Fibroblast of the conjunctiva (primary cell): ENCODE measurements at places on chromosomes 12 and 14.

GRCh38 chr12:91663744-91664143, 481.1 kb upstream of the DCN start:
- DNase-seq, result no peak

- no peak for DNase-seq
These were observed 54.2 kb downstream of the FNTB start for GRCh38 chr14:65040666-65041433.

DNA sequence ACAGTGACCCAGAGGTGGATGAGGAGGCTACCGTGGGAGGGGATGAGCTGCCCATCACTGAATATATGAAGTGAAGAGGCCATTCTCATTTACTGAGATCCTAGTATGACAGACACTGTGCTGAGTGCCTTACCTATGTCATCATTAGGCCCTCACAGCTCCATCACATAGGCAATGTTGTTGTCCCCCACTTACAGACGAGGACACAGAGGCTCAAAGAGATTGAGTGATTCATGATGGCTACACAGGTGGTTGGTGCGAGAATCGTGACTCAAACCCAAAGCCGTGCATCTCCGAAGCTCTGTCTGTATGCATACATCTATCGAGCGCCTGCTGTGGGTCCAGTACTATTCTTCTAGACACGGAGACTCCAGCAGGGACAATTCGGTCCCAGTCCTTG, 5.9 kb upstream of the CCDC197 start:
- no peak for DNase-seq

GRCh38 chr14:50402965-50403364, 6.3 kb upstream of the CDKL1 start:
- no peak for DNase-seq

DNA sequence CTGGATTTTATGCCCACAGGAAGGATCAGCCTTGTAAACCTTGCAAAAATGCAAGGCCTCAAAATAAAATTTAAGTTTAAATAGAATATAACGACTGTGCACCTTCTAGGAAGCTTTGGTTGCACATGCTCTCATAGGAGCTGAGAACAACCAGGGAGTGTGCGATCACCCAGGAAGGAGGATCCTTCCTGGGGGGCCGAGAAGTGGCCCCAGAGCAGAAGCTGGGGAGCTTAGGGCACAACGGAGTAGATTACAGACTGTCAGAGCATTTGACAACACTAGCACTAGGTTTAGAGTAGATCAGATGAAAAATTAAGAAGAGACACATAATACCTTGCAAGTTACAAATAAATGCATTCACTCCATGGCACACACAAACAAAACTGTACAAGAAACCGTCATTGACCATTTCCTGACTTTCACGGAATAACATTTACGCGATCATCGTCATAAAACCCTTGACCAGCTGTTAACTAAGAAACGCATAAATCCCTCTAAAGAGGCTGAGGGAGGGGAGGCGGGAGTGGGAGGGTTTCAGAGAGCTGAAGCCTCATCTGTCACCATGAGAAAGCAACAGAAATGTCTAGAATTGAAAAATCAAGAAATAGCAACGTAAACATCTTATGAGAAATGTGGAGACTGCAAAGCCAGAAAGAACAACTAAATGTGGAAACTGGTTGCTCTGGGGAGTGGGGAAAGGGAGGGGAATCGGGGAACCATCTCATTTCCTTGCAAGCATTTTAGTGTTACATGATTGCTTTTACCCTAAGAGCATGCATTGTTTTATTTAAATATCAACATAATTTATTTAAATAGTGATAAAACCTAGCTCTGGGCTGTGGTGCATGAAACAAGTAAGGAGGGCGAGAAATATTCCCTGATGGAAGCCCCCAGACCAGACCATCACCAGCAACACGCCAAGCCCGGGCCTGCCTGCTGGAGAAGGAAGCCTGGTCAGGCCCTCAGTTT, 13.1 kb upstream of the CCDC85C start:
- DNase-seq, result no peak

- DNase-seq, result no peak
These were observed 128.6 kb upstream of the CRY1 start for GRCh38 chr12:107221913-107222312.

DNA sequence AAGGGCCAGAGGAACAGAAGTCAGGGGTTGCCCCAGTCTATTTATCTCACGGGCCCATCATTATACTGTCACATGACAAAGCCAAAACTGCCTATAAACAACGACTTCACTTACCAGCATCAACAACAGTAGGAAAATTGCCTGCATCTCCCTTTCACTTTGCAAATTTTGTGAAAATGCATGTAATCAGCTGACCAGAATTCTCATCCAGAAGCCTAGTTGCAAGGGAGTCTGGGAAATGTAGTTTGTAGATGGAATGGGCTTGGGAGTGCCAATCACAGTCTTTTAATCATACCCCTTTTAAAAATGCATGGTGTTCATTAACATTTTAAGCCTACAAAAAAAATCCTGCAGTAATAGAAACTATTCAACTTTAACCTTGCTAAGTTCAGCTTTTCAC, 369.3 kb upstream of the TMPO start:
- DNase-seq, result no peak

DNA sequence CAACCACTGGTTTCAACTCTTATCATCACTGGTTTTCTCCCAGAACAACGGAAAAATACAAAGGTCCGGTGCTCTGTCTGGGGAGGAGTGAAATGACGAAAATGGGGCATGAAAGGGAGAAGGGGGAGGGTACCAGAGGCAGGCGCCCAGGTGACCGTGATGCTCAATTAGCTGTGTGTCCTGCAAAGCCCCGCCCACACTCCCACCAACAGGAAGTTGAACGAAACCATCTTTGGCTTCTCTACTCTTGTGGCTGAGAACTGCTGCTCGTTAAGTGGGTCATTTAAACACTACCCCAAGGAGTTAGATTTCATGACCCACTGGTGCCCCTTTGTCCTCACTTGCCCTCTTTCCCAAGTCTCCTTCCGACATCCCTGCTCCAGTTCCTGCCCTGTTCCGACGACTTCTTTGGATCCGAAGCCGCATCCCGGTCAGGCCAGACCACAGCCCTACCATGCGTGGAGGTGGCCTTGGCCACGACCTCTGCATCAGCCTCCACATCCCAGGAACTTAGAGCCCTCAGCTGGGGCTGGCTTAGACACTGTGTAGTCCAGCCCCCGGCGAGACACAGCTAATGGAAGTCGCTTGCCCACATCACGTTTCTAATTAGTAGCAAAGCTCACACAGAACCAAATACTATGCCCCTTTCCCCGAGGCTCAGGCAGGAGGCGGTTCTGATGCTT, 11.4 kb upstream of the LRTM2 start:
- no peak for DNase-seq

GRCh38 chr12:44835641-44836379, 40.3 kb downstream of the NELL2 start:
- no peak for DNase-seq

DNA sequence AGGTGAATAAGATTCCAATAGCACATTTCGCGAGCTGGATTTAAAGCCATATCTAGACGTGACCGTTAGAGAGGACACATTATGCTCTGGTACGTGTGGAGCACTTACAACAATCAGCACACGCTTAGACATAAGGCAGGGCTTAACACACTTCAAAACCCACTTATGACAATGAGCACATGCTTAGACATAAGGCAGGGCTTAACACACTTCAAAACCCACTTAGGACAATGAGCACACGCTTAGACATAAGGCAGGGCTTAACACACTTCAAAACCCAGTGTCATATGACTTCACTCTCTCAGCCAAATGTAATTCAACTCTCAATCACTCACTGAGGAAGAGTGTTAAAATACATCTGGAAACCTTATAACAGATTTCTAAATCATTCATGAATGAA, 11.2 kb upstream of the PLD4 start:
- no peak for DNase-seq

DNA sequence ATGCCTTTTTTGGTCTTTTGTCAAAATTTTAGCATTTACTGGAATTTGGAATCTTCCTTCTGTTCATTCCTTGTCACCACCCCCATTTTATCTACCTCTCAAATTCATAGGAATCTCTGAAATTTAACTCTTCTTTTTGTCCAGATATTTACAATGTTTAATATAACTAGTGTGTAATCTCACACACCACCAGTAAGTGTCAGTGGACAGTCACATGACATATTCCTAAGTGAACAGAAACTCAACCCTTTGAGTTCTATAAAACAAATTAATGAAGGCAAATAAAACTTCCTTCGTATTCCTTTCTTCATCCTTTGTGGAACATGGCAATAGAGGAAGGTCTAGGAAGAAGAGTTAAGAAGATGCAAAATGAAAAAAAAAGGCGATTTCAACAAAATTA, 26.6 kb downstream of the ATF7 start:
- no peak for DNase-seq

DNA sequence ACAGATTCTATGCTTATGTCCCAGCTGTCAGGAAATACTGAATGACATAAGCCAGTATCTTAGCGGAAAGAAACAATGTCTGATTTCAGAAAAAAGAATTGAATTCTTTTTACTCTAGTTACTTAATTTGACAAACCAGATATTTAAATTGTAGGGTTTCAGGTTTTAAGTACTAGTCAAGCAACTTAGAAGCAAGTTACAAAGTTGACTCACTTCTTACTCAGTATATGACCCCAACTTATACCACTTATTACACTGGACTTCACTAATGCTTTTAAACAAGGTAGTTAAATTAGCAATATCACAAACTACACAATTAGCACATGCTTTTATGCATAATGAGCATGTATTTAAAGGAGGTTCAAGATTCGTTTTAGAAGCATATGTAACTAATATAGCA, 7.1 kb downstream of the GMFB start:
- no peak for DNase-seq

DNA sequence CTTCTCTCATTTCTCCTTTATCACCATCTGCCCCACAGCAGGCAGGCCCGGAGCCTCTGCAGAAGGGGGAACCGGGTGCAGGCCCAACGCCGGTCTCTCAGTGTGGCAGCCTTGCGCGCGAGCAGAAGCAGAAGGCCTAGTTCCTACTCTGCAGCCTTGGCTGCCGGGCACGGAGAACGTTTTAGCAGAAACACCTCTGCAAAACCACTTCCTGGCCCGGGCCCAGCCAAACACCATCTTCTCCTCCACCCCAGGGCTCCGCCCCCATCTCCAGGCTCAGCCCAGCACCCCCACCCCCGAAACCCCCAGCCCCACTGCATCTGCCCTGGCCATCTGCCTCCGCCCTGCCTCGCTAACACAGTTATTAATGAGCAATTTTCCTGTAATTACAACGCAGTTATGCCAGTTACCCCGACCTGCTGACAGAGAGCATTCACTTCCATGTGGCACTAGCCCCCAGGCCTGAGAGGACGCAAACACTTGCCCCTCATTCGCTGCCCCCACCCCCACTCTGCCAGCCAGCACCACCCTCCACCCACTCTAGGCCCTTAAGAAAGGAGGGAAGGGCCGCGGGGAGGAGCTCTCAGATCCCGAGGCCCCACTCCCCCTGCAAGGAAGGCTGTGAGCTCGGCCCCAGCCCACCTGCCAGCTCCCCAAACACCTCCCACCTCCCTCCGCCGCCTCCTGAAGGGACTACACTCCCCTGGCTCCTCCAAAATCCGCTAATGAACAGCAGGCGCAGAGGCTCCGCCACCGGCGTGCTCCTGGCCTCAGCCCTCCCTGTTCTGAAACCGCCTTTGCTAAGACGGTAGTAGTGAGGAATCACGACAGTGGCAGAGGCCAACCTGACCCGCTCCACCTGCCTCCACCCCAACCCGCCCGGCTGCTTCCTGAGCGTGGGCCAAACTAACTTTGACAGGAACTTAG, 44.7 kb upstream of the FBRSL1 start:
- DNase-seq, result no peak

GRCh38 chr14:54010981-54011380, 54.4 kb upstream of the BMP4 start:
- no peak for DNase-seq

GRCh38 chr14:95545515-95546168, 10.8 kb downstream of the GLRX5 start:
- DNase-seq, result peak; percentile 76

- no peak for DNase-seq
These were observed 188.4 kb upstream of the FKBP4 start for GRCh38 chr12:2606186-2606910.

GRCh38 chr12:114193474-114193873, 212.5 kb downstream of the TBX5 start:
- DNase-seq, result no peak

- no peak for DNase-seq
These were observed 455.8 kb downstream of the BCL11B start for GRCh38 chr14:98816195-98816594.
